ENCODE measurements at places on chromosomes 7 and 10. TPM values are rescaled to one million over a fixed set of nuclear protein-coding genes. Genes with fewer than 3 reads are reported as not detected.

Gene APBB1IP
- total RNA-seq: 1.6 TPM

Gene RBM20
- total RNA-seq: 8.3 TPM

Gene GPR15LG
- total RNA-seq: not detected

Gene GUSB
- total RNA-seq: 20.6 TPM

Gene NUDCD3
- 60.0 TPM for total RNA-seq

Gene MSMB
- total RNA-seq: not detected

Gene ZNF488
- 1.2 TPM for total RNA-seq

Gene NUTM2E
- 0.35 TPM for total RNA-seq

Gene C10orf67
- 0.04 TPM for total RNA-seq

Gene PDGFA
- total RNA-seq: 26.1 TPM

Gene LRRC18
- total RNA-seq: 0.18 TPM

Gene NRP1
- total RNA-seq: 107 TPM

Gene RASA4B
- total RNA-seq: 8.9 TPM

Gene INPP5F
- total RNA-seq: 17.7 TPM

Gene RGR
- total RNA-seq: 11.9 TPM

- peaks cover 18% of the 10 kb centered on the region for H3K4me1 ChIP-seq
- DNase-seq: no peak
- H3K36me3 ChIP-seq: peaks cover 4% of the 10 kb centered on the region
- H3K4me3 ChIP-seq: no peak overlapping the region
- H3K27me3 ChIP-seq: no peaks in the 10 kb centered on the region
These were observed 11.3 kb downstream of the PLAU start for GRCh38 chr10:73922007-73922863.

GRCh38 chr7:5266191-5267028 lies 16.3 kb upstream of the SLC29A4 start:
- no peak overlapping the region for H3K4me3 ChIP-seq
- H3K36me3 ChIP-seq: no peaks in the 10 kb centered on the region
- no peaks in the 10 kb centered on the region for H3K4me1 ChIP-seq
- no peak overlapping the region for H3K27ac ChIP-seq
- DNase-seq: no peak
- no peaks in the 10 kb centered on the region for H3K27me3 ChIP-seq

- H3K27me3 ChIP-seq: no peaks in the 10 kb centered on the region
- no peak overlapping the region for H3K27ac ChIP-seq
- H3K36me3 ChIP-seq: no peaks in the 10 kb centered on the region
- no peak for DNase-seq
- peaks cover 21% of the 10 kb centered on the region for H3K4me1 ChIP-seq
These were observed 9.0 kb upstream of the PDK4 start for GRCh38 chr7:95605275-95605674.

DNA sequence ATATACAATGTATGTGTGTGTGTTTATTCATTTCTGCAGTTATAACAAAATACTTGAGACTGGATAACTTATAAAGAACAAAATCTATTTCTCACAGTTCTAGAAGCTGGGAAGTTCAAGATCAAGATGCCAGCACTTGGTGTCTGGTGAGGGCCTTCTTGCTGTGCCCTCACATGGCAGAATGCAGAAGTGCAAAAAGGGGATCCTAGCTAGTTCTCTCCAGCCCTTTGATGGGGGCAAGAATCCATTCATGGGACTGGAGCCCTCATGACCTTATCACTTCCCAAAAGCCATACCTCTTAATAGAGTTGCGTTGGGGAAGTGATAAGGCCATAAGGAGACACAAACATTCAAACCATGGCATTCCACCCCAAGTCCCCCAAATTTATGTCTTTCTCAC lies 8.4 kb downstream of the GRB10 start:
- H3K4me3 ChIP-seq: no peak overlapping the region
- no peak for DNase-seq
- H3K4me1 ChIP-seq: no peaks in the 10 kb centered on the region
- H3K27ac ChIP-seq: no peak overlapping the region

DNA sequence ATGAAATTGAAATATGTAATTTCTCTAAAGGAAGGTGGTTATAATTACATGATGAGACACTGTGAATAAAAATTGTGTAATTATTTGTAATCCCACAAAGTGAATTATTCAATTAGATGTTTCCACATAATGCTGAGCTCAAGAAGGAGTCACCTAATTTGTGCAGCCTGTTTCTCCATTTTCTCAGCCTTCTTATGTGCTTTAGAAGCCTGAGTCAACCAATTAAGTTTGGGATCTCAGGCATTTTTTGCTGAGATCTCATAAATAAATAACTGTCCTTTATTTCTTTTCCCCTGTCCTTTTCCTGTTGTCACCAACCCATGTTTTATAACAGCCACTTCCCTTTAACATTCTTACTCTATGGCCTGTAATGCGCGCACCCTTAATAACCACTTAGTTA lies 506.5 kb upstream of the SEMA3D start:
- H3K27ac ChIP-seq: no peak overlapping the region
- no peaks in the 10 kb centered on the region for H3K27me3 ChIP-seq
- H3K4me3 ChIP-seq: no peak overlapping the region
- no peaks in the 10 kb centered on the region for H3K36me3 ChIP-seq
- no peaks in the 10 kb centered on the region for H3K4me1 ChIP-seq

- peak; percentile 13 for DNase-seq
- no peaks in the 10 kb centered on the region for H3K36me3 ChIP-seq
- H3K4me3 ChIP-seq: no peak overlapping the region
- H3K27ac ChIP-seq: no peak overlapping the region
- no peaks in the 10 kb centered on the region for H3K27me3 ChIP-seq
These were observed 107.3 kb downstream of the LRRN3 start for GRCh38 chr7:111198255-111198654.

GRCh38 chr7:69060516-69060915 lies 537.8 kb upstream of the AUTS2 start:
- peak; percentile 21 for DNase-seq
- H3K27ac ChIP-seq: no peak overlapping the region
- no peaks in the 10 kb centered on the region for H3K4me1 ChIP-seq
- H3K36me3 ChIP-seq: no peaks in the 10 kb centered on the region
- H3K27me3 ChIP-seq: no peaks in the 10 kb centered on the region

GRCh38 chr7:123271231-123271630 lies 71.5 kb upstream of the SLC13A1 start:
- no peaks in the 10 kb centered on the region for H3K36me3 ChIP-seq
- H3K4me3 ChIP-seq: no peak overlapping the region
- H3K27me3 ChIP-seq: no peaks in the 10 kb centered on the region
- H3K27ac ChIP-seq: no peak overlapping the region
- H3K4me1 ChIP-seq: no peaks in the 10 kb centered on the region

GRCh38 chr10:110209454-110209925 lies 2.1 kb downstream of the MXI1 start:
- no peaks in the 10 kb centered on the region for H3K36me3 ChIP-seq
- peaks cover 15% of the 10 kb centered on the region for H3K4me1 ChIP-seq
- peaks cover 8% of the 10 kb centered on the region for H3K27me3 ChIP-seq
- H3K4me3 ChIP-seq: peak overlapping the region; percentile 86
- H3K27ac ChIP-seq: peak overlapping the region; percentile 88

DNA sequence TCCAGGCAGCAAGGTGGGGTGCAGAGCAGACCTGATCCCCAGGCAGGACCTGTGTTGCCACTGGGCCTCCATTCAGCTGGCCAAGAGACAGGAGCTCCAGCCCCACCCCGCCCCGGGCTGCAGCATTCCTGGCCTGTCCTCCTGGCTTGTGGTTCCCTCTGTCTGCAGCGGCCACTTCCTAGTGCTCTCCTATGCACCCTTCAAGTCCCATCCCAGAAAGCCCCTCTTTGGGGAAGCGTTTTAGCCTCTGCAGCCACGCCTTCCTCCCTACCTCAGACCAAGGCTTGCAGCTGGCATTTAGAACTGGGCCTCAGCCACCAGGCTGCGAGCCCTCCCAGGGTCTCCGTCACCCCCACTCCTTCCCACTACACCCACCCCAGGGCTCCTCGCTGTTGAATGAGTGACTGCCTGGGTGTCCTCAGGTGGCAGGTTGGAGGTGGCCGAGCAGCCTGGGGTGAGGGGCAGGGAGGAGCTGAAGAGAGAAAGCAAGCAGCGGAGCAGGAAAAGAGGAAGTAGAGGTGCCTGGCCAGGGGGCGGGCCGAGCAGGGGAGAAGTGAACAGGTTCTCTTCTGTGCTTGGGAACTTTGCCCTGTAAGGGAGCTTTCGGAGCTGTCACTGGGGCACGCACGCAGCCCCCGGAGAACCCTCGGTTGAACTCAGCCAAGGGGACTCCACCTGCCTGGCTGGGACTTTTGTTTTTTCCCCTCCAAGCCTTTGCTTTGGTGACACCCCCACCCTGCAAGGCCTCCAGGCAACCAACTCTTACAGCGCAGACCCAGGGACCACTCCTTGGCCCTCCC lies 109.1 kb upstream of the TNRC18 start:
- H3K27me3 ChIP-seq: no peaks in the 10 kb centered on the region
- no peak overlapping the region for H3K4me3 ChIP-seq
- no peak overlapping the region for H3K27ac ChIP-seq
- peaks cover 31% of the 10 kb centered on the region for H3K4me1 ChIP-seq

DNA sequence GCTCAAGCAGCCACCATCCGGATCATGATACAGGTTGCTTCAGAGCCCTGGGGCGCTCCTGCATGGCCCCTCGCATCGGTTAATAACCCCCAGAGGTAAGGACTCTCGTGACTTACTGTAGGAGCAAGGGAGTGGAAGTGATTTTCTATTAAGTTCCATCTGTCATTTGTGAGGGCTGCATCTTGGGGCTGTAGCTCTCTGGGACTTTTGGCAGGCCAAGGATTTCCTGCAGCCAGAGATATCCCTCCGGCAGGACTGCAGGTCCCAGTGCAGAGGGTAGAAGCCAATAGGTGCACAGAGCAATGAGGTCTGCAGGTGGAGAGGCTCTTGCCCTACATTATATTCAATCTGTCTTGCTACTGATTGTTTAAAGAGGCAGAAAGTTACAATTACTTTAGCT lies 356.8 kb upstream of the ADARB2 start:
- H3K27me3 ChIP-seq: no peaks in the 10 kb centered on the region
- no peak for DNase-seq
- no peak overlapping the region for H3K27ac ChIP-seq
- H3K4me3 ChIP-seq: no peak overlapping the region
- no peaks in the 10 kb centered on the region for H3K36me3 ChIP-seq
- H3K4me1 ChIP-seq: no peaks in the 10 kb centered on the region

- DNase-seq: peak; percentile 86
- peaks cover 16% of the 10 kb centered on the region for H3K4me1 ChIP-seq
- peaks cover 14% of the 10 kb centered on the region for H3K36me3 ChIP-seq
- peak overlapping the region; percentile 89 for H3K27ac ChIP-seq
- peak overlapping the region; percentile 88 for H3K4me3 ChIP-seq
These were observed 488 bp downstream of the EIF4H start for GRCh38 chr7:74174606-74175082.

DNA sequence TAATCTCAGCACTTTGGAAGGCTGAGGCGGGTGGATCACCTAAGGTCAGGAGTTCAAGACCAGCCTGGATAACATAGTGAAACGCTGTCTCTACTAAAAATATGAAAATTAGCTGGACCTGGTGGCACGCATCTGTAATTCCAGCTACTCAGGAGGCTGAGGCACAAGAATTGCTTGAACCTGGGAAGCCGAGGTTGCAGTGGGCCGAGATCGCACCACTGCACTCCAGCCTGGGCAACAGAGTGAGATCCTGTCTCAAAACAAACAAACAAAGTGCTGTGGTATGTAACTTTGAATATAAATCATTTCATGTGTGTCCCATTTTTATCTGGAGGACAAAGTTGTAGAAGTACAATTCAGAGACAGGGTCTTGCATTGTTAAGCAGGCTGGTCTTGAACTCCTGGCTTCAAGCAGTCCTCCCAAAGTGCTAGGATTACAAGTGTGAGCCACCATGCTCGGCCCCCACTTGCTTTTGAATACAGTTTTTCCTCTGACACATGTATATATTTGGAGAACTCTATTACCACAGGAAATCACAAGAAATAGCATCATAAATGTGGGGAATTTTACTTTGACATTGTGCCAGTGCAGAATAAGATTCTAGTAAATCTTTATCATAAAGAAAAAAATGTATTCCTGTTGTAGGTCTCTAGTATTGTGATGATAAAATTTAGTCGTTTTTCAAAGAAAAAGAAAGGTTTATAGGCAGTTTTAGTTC lies 32.6 kb downstream of the PTPN12 start:
- H3K36me3 ChIP-seq: peaks cover 24% of the 10 kb centered on the region
- H3K27ac ChIP-seq: peak overlapping the region; percentile 25
- H3K4me3 ChIP-seq: no peak overlapping the region
- DNase-seq: no peak
- no peaks in the 10 kb centered on the region for H3K4me1 ChIP-seq

GRCh38 chr7:132402096-132402495 lies 174.2 kb downstream of the PLXNA4 start:
- no peak overlapping the region for H3K4me3 ChIP-seq
- DNase-seq: no peak
- peaks cover 5% of the 10 kb centered on the region for H3K27me3 ChIP-seq
- no peaks in the 10 kb centered on the region for H3K36me3 ChIP-seq
- H3K27ac ChIP-seq: no peak overlapping the region
- peaks cover 10% of the 10 kb centered on the region for H3K4me1 ChIP-seq

GRCh38 chr7:117283371-117283770 lies 39.5 kb downstream of the WNT2 start:
- no peak overlapping the region for H3K27ac ChIP-seq
- no peaks in the 10 kb centered on the region for H3K36me3 ChIP-seq
- no peak for DNase-seq
- H3K4me1 ChIP-seq: no peaks in the 10 kb centered on the region

GRCh38 chr10:61215246-61215645 lies 237.9 kb downstream of the TMEM26 start:
- no peaks in the 10 kb centered on the region for H3K27me3 ChIP-seq
- DNase-seq: no peak

GRCh38 chr7:134446446-134446845 lies 12.5 kb downstream of the AKR1B1 start:
- no peak overlapping the region for H3K4me3 ChIP-seq
- DNase-seq: no peak
- peaks cover 27% of the 10 kb centered on the region for H3K4me1 ChIP-seq
- H3K27ac ChIP-seq: no peak overlapping the region
- H3K36me3 ChIP-seq: peaks cover 94% of the 10 kb centered on the region

DNA sequence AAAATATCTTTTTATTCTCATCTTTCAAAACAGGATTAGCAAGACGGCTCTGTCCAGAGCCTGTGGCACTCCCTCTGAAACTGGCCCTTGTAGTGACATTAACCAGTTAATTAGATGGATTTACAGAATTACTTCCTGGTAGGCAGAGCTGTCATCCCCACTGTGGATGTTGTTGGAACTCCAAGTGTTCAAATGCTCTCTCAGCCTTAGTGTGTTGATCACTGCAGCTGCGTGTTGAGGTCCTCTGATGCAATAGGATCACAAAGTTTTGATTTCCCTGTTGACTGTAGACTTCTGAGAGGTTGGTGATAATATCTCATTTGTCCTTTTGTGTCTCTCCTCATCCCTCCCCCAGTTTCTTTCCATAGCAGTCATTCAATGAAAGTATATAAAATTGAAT lies 117.3 kb upstream of the CDK6 start:
- H3K4me1 ChIP-seq: no peaks in the 10 kb centered on the region
- no peaks in the 10 kb centered on the region for H3K27me3 ChIP-seq
- H3K4me3 ChIP-seq: no peak overlapping the region
- DNase-seq: peak; percentile 13
- H3K27ac ChIP-seq: no peak overlapping the region
- H3K36me3 ChIP-seq: no peaks in the 10 kb centered on the region

All from muscle of leg (tissue), 16 donors.